OCI-LY7 (cell line): ENCODE measurements at places on chromosomes 2 and 18. TPM values are rescaled to one million over a fixed set of nuclear protein-coding genes. Genes with fewer than 3 reads are reported as not detected.

The HOXD11 gene
- total RNA-seq, result not detected in 2 replicates

The TSHZ1 gene
- total RNA-seq, result 9.5 and 10.5 TPM in 2 replicates

The GEN1 gene
- total RNA-seq, result 101 and 112 TPM in 2 replicates

The PSMD1 gene
- total RNA-seq, result 81.2 and 105 TPM in 2 replicates

The ASPRV1 gene
- 0.77 and 1.3 TPM in 2 replicates for total RNA-seq

The TCF23 gene
- 0.25 TPM in 1 of 2 replicates, not detected in the other for total RNA-seq

The CD207 gene
- total RNA-seq, result not detected in 2 replicates

The ACVR1C gene
- not detected in 2 replicates for total RNA-seq

The TLX2 gene
- not detected in 2 replicates for total RNA-seq

The RAX gene
- total RNA-seq, result not detected in 2 replicates

The MREG gene
- 5.3 and 5.6 TPM in 2 replicates for total RNA-seq

The RESP18 gene
- not detected in 2 replicates for total RNA-seq
